ENCODE measurements at places on chromosomes 11 and 22. TPM values are rescaled to one million over a fixed set of nuclear protein-coding genes. Genes with fewer than 3 reads are reported as not detected.

DNA sequence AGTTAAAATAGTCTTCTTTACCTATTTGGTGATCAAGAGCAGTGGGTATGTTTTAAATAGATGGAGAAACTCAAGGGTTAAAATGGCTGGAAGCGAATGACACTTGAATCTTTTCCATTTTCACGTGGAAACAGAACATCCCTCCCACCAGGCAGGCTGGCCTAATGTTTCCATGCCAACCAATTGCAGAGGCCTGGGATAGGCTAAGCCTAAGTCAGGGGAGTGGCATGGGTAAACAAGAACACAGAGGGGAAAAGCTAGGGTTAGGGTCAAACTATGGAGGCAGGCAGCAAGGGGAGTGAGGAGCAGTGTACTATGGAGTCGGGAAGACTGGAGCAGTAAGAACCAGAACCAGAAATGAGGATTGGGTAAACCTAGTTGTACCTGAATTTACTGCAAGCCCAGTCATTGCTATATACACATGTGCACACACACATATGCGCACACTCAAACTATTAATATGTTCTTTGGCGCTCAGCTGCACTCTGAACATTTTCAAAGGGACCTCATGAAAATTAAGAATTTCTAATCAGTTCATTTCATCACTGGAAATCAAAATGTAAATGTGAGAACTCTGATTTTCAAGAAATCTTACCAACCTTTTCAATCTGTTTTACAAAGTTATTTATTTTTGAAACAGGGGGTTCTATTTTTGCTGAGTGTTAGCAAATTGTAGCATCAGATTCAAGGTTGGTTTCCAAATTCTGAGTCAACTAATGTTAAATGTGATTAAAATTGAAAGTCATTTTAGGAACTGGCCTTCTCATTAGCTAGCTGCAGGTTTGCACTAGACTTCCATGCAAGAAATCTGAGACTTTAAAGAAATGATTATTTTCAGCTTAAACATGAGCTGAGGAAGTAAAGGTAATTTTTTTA is 327.0 kb upstream of the CCDC90B start:
- H3K36me3 ChIP-seq, result no peaks in the 10 kb centered on the region
- H3K27ac ChIP-seq, result no peak overlapping the region
- H3K27me3 ChIP-seq, result no peaks in the 10 kb centered on the region
- no peaks in the 10 kb centered on the region for H3K4me1 ChIP-seq
- no peak for DNase-seq

DNA sequence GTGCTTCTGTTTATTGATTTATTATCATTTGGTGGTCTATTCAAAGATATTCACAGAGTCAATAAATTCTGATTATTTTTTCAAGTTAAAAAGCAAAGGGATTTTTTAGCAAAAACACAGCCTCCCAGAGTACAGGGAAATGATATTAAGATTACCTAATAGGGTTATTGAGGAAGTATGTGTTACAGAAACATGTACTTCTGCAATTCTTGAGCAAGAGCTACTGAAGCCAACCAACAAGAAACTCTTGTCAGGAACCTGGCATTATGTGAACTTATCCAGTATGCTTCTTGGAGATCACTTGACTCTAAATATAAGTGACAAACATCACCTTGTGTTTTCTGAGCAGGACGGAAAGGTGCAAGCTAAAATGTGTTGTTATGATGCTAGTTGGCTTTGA is 42.0 kb upstream of the CARD18 start:
- H3K4me3 ChIP-seq, result no peak overlapping the region
- H3K27ac ChIP-seq, result no peak overlapping the region
- H3K36me3 ChIP-seq, result no peaks in the 10 kb centered on the region
- H3K4me1 ChIP-seq, result no peaks in the 10 kb centered on the region
- no peaks in the 10 kb centered on the region for H3K27me3 ChIP-seq

- H3K4me1 ChIP-seq, result no peaks in the 10 kb centered on the region
- no peak overlapping the region for H3K4me3 ChIP-seq
- DNase-seq, result no peak
- H3K27ac ChIP-seq, result no peak overlapping the region
- peaks cover 4% of the 10 kb centered on the region for H3K36me3 ChIP-seq
Observed at GRCh38 chr11:118415062-118415738, 13.8 kb downstream of the ATP5MG start.

DNA sequence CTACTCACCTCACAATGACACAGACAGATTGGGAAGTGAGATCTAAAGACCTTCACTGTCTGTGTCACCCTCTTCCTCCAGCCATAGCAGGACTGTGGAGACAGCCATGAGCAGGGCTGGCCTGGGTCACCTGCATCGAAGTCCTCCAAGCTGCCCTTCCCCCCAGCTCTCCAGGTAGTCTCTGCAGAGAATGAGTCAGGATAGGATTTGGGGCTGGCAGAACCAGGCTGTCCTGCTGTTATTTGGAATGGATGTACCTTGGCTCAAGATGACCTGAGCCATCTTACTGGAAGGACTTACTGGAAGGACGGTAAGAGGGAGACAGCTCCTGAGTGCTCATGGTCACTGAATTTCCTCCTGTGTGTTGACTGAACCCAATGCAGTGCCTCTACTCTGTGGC is 29.2 kb downstream of the GGTLC2 start:
- H3K27ac ChIP-seq, result no peak overlapping the region
- no peaks in the 10 kb centered on the region for H3K36me3 ChIP-seq
- H3K4me1 ChIP-seq, result no peaks in the 10 kb centered on the region
- H3K4me3 ChIP-seq, result no peak overlapping the region
- no peak for DNase-seq

- H3K36me3 ChIP-seq, result no peaks in the 10 kb centered on the region
- DNase-seq, result no peak
- no peak overlapping the region for H3K27ac ChIP-seq
Observed at GRCh38 chr11:95293116-95293515, 62.1 kb upstream of the SESN3 start.

- H3K27me3 ChIP-seq, result no peaks in the 10 kb centered on the region
- H3K4me3 ChIP-seq, result no peak overlapping the region
- peaks cover 56% of the 10 kb centered on the region for H3K36me3 ChIP-seq
Observed at GRCh38 chr11:20089367-20089766, 70.9 kb downstream of the DBX1 start.

GRCh38 chr11:33116535-33116934 is 44.7 kb downstream of the CSTF3 start:
- no peak overlapping the region for H3K4me3 ChIP-seq
- no peaks in the 10 kb centered on the region for H3K4me1 ChIP-seq
- no peak for DNase-seq
- H3K27ac ChIP-seq, result no peak overlapping the region
- no peaks in the 10 kb centered on the region for H3K27me3 ChIP-seq

DNA sequence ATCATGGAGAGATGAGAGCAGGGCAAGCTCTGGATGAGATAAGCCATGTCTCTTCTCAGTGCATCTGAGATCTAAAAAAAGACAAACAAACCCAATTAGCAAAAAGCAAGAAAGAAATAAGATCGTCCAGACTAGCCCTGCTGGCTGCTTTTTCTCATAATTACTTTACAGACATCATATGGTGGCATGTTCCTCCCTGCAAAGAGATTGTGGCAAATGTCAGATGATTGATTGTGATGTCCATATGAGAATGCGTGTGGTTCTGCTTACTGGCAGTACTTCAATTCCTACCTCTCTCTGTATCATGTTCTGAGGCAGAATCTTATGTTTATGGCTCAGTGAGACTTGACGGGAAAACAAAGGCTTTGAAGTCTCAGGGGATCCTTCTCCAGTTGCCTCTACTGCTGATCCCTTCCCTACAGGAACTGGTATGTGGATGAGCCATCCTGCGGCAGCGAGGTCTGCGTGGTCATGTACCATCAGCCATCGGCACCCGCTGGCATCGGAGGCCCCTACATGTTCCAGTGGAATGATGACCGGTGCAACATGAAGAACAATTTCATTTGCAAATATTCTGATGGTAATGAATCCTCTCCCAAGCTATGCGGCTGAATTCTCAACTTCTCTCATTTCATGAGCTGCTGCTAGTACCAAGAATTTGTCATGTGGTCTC is 8.8 kb downstream of the LAYN start:
- H3K27ac ChIP-seq, result no peak overlapping the region
- H3K27me3 ChIP-seq, result no peaks in the 10 kb centered on the region
- no peaks in the 10 kb centered on the region for H3K4me1 ChIP-seq
- H3K4me3 ChIP-seq, result no peak overlapping the region
- H3K36me3 ChIP-seq, result no peaks in the 10 kb centered on the region

DNA sequence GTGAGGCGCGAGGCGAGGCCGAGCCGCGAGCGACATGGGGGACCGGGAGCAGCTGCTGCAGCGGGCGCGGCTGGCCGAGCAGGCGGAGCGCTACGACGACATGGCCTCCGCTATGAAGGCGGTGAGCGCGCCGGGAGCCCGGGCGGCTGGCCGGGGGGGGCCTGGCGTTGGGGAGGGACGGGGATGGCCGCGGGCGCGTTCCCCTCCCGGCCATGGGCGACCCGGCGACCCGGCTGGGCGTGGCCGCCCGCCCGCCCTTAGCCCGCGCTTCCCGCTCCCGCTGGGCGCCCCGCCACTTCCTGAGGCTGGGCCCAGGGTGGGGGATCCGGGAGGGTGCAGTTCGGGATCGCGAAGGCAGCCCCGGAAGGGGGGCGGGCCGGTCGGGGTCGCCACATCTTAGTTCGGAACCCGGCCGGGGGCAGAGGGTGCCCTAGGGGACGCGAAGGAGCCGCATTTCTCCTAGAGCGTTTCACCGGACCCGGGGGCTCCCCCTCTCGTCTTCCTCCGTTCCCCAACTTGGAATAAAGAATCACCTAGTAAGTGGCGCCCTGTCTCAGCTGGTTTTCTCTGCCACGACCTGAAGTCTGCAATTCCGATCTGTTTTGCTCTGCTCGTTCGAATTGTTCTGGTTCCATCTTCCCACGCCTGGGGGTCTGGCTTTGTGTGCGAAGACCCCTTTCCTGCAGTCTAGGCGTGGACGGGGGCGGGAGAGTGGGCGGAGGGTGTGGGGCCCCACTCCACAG is 536 bp downstream of the YWHAH start:
- H3K4me1 ChIP-seq, result peaks cover 43% of the 10 kb centered on the region
- peak overlapping the region; percentile 89 for H3K27ac ChIP-seq
- no peaks in the 10 kb centered on the region for H3K36me3 ChIP-seq
- no peak for DNase-seq

DNA sequence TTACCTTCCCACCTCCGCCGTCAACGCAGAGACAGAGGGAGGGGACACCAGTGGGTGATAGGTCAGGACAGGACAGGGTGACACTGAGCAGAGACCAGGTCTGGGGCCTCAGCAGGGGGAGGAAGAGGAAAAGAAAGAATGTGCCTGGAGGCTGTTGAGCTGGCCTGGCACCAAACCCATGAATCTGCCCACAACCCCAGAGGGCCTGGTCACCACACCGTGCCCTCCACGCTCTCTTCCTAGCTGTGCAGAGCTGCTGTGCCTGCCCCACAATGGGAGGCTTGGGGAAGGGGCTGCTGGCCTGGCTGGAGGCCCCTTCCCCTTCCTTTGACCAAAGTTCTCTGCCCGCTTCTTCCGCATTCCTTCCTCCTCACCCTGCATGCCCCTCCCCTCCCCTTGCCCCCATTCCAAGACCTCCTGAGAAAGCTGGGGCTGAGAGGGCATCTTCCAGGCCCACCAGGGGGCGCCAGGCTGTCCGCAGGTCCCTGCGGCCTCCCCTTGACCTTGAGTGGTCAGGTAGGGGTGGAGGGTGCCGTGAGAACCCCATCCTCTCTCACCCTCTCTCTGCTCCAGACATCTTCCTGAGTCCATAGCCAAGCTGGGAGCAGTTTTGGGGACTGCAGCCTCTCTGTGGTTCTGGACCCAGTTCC is 11.0 kb upstream of the CACNA1I start:
- DNase-seq, result no peak
- H3K4me3 ChIP-seq, result no peak overlapping the region
- no peaks in the 10 kb centered on the region for H3K36me3 ChIP-seq
- H3K4me1 ChIP-seq, result peaks cover 6% of the 10 kb centered on the region
- H3K27ac ChIP-seq, result no peak overlapping the region

- peak overlapping the region; percentile 78 for H3K4me3 ChIP-seq
- peak overlapping the region; percentile 97 for H3K27ac ChIP-seq
- H3K4me1 ChIP-seq, result peaks cover 21% of the 10 kb centered on the region
- DNase-seq, result no peak
- H3K36me3 ChIP-seq, result no peaks in the 10 kb centered on the region
Observed at GRCh38 chr22:23178512-23179254, 1.6 kb upstream of the BCR start.

- no peak overlapping the region for H3K4me3 ChIP-seq
- no peaks in the 10 kb centered on the region for H3K27me3 ChIP-seq
- no peaks in the 10 kb centered on the region for H3K36me3 ChIP-seq
Observed at GRCh38 chr11:88697139-88697538, 359.6 kb upstream of the CTSC start.

DNA sequence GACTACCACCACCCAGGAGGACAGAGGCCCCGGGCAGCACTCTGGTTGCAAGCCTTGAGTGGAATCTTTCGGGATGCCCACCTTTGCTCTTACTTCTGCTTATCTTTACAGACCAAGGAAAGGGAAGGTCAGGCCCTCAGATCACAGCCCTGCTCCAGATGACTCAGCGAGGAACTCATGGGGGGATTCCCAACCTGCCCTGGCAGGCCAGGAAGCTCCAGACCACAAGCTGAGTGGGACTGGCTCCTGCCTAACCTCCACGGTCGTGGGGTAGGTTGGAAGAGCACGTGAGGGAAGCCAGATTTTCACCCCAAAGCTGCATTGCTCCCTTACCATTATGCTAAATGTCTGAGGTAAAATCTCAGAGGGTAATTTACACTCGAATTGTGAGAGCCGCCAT is 11.8 kb downstream of the TBC1D10A start:
- no peak for DNase-seq
- peaks cover 59% of the 10 kb centered on the region for H3K4me1 ChIP-seq
- no peak overlapping the region for H3K27ac ChIP-seq

DNA sequence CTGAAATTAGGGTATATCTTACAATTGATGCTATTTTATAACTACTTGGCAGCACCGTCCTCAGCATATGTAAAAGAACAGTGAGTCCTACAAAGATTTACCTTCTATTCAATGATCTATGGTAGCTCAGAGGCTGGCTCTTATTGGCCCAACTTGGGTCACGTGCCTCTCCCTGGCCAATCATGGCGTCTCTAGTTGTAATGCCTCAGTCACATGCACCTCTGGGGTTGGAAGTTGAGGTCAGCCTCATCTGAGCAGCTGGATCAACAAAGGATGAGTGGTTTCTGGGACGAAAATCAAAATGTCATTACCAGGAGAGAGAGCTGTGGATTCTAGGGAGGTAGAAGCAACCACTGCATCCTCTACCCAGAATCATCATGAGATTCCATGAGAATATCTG is 22.9 kb upstream of the ASPHD2 start:
- H3K27me3 ChIP-seq, result no peaks in the 10 kb centered on the region
- H3K4me1 ChIP-seq, result no peaks in the 10 kb centered on the region
- H3K36me3 ChIP-seq, result no peaks in the 10 kb centered on the region
- no peak overlapping the region for H3K4me3 ChIP-seq
- DNase-seq, result no peak
- no peak overlapping the region for H3K27ac ChIP-seq

- H3K36me3 ChIP-seq, result no peaks in the 10 kb centered on the region
- no peak overlapping the region for H3K27ac ChIP-seq
- no peaks in the 10 kb centered on the region for H3K4me1 ChIP-seq
- H3K27me3 ChIP-seq, result no peaks in the 10 kb centered on the region
- DNase-seq, result no peak
- H3K4me3 ChIP-seq, result no peak overlapping the region
Observed at GRCh38 chr11:19524171-19524671, 188.4 kb upstream of the NAV2 start.

Gene LRRC10B
- total RNA-seq, result 3.0 TPM

Gene OR56A1
- total RNA-seq, result not detected

Gene RPS6KB2
- total RNA-seq, result 68.3 TPM
